ENCODE measurements at places on chromosomes 1 and 21. TPM values are rescaled to one million over a fixed set of nuclear protein-coding genes. Genes with fewer than 3 reads are reported as not detected.

GRCh38 chr1:29258189-29258975, 22.1 kb downstream of the PTPRU start:
- no peak for DNase-seq

DNA sequence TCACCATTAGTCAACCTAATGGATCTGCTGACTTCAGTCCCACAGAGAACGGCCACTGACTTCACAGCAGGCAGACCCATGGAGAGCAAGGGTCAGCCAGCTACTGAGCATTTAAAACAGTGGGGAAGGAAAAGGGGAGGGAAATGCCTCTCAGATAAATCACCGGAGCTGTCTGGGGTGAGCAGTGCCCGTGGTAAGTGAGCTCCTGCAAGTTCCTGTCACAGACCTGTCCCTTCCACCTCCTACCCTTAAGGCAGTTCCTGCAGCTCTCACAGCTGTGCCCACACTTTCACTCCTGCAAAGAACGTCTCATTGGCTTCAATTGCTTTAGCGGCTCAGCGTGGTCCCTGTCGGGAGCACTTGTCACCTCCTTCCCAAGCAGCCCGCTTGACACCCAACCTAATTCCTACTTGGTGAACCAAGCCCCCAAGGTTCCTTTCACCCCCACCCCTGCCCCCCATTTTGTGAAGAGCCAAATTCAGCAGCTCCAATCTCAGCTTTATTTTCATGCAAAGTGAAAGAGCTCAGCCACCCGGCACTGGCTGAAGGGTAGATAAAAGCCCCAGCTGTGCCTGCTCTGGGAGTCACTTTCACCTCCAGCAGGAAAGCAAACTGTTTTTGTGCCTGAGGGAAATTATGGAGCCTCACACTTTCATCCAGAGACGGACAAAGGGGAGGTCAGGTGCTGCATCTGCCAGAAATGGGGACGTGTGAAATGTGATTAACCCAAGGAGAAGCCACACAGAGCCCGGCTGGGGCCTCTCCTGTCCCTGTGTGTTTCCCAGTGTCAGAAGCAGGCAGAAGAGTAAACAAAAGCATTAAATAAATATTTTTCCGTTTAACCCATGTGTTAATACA, 306.2 kb downstream of the TTLL7 start:
- peak; percentile 24 for DNase-seq

Gene CELA2A
- not detected for polyA plus RNA-seq

DNA sequence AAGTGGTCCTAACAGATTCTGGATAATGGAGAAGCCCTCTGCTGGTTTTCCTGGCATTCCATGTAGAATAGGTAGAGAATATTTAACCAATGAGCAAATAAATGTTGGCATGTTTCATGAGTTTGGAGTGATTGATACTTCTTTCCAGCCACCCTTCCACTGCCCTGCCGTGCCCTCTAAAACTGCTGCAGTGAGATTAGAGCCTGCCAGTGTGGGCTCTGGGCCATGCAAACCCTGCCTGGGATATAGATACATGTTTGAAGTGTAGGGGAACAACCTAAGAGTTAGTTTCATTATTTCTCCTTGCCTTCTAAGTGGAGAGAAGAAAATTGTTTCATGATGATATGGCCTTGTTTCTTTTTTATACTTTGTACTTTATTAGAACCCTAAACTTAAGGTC, 10.4 kb downstream of the UBE2Q1 start:
- DNase-seq: no peak

DNA sequence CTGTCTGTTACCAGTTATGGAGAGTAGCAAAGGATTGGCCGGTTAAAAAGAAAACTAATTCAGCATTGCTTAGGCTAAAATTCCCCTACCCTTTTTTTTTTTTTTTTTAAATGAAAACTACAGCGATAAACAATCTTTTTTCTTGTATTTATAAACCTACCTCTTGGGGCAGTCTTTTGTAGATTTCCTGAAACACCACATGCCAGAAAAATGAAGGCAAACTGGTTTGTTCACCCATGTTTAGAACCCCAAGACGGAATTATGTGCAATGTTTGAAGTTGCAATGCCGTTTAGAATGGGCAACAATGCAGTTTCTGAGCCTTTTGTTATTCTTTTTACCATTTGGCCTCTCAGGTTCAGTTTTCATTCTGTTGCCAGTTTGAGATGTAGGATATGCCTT, 59.1 kb downstream of the PRDM2 start:
- DNase-seq: peak; percentile 53

- DNase-seq: no peak
Observed at GRCh38 chr1:170556917-170557316, 25.0 kb downstream of the GORAB start.

Gene DCST1
- polyA plus RNA-seq: 0.41 TPM

- DNase-seq: no peak
Observed at GRCh38 chr1:246364415-246364941, 142.6 kb downstream of the SMYD3 start.

Gene PDZK1
- polyA plus RNA-seq: 126 TPM

DNA sequence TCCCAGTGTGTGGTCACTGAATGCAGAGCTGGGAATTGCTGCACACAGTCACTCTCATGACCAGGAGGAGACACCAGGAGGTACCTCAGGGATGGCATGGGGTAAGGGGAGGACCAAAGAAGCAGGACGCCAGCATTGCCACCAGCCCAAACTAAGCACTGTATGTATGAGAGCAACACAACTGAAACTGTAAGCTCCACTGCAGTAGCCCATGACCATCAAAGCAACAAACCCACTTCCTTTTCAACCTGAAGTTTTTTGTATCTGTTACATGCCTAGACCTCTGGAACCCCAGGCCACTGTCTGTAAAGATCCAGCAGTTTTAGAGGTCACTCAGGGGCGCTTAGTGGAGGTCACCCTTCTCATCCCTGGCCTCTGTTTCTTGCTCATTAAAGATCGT, 164.3 kb downstream of the SETD4 start:
- DNase-seq: no peak

DNA sequence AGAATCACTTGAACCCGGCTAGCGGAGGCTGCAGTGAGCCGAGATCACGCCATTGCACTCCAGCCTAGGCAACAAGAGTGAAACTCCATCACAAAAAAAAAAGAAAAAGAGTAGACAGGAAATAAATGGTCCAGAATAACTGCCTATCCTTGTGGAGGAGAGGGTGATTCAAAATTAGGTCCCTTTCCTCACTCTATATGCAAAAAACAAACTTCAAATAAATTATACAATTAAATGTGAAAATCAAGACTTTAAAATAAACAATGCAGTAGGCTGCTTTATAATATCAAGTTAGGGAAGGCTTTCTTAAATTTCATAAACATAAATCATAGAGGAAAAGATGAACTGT, 26.4 kb downstream of the MRPL39 start:
- DNase-seq: no peak

GRCh38 chr1:154807048-154807591, 63.0 kb downstream of the KCNN3 start:
- no peak for DNase-seq

Gene SLC6A17
- 0.72 TPM for polyA plus RNA-seq

DNA sequence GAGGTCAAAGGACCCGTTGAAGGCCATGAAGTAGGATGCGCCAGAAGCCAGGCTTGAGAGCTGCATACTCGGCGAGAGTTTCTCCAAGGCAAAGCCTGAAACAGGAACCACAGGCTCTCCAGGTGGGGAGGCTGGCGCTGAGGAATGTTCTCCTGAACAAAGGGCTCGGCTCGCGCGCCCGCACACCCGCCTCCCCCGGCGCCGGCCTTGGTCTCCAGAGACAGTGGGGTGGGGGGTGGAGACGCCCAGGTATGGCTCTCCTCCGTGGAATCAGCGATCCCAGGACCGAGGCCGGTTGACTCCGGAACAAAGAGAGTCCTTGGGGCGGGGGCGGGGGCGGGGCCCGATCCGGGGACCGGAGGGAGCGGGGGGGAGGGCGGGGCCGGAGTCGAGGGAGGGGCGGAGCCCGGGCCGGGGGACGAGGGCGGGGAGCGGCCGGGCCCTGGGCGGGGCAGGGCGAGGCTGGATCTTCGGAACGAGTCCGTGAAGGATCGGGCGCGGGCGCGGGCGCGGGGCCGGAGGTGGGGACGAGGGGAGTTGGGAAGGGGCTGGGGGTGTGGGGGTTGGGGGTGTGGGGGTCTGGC, 85.0 kb downstream of the NKAIN1 start:
- peak; percentile 73 for DNase-seq

GRCh38 chr21:38343691-38344090, 86.9 kb downstream of the KCNJ15 start:
- DNase-seq: no peak

Gene OR2T10
- 0.34 TPM for polyA plus RNA-seq

- no peak for DNase-seq
Observed at GRCh38 chr1:198101716-198102453, 54.9 kb upstream of the NEK7 start.

Gene NR0B2
- 1.5 TPM for polyA plus RNA-seq

- no peak for DNase-seq
Observed at GRCh38 chr1:207627496-207627895, 17.4 kb upstream of the CR1L start.

DNA sequence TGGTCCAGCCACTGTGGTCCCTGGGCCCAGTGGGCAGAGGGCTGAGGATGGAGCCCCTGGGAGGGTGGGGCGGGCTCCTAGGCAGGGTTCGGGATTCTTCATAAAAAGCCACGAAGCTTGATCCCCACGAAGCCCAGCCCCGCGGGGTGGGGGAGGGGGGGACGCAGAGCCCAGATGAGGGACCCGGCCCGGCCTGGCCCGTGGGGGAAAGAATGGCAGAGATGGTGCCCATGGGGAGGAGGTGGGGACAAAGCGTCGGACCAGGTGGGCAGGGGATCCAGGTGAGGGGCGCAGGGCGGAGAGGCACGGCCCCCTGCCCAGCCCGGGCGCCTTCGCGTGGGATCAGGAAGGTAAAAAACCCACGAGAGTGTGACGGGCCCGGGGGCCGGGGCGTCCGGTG, 6.0 kb upstream of the SMIM12 start:
- DNase-seq: no peak

GRCh38 chr1:40637470-40638007, 27.9 kb downstream of the RIMS3 start:
- DNase-seq: no peak

Gene RSPO1
- polyA plus RNA-seq: 6.4 TPM

GRCh38 chr1:158203693-158204457, 23.2 kb downstream of the CD1D start:
- peak; percentile 39 for DNase-seq

DNA sequence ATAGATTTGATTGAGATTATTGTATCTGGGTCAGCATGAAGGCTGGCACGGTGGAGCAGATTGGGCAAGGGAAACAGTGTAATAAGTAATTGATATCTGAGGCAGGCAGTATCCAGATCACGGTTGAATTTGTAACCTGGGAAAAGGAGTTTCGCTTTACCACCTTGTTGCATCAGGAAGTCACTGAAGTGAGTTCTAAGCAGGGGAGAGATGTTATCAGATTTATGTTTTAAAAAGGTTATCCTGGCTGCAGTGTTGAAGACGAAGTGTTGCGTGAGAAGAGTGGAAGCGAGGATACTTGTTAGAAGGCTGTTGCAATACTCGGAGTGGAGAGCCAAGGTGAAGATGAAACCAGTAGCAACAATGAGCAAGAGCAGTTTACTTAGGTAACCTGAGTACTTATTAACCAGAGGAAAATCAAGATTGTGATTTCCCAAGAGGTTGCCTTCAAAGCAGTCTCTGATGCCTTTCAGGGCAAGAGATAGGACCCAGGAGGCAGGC, 77.8 kb downstream of the LHX9 start:
- no peak for DNase-seq

- no peak for DNase-seq
Observed at GRCh38 chr1:56590520-56591011, 11.2 kb upstream of the PLPP3 start.

- DNase-seq: no peak
Observed at GRCh38 chr1:53732409-53732808, 6.6 kb downstream of the GLIS1 start.

Gene LEPR
- polyA plus RNA-seq: 13.2 TPM

DNA sequence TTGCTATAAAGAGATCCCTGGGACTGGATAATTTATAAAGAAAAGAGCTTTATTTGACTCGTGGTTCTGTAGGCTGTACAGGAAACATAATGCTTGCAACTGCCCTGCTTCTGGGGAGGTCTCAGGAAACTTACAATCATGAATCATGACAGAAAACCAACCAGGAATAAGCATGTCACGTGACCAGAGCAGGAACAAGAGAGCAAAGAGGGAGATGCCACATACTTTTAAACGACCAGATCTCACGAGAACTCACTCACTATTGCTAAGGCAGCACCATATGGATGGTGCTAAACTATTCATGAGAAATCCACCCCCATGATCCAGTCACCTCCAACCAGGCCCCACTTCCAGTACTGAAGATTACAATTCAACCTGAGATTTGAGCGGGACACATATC, 49.8 kb upstream of the RCC1 start:
- no peak for DNase-seq

- DNase-seq: no peak
Observed at GRCh38 chr1:220521778-220522177, 6.2 kb upstream of the MARK1 start.

Gene CAPZA1
- 181 TPM for polyA plus RNA-seq

DNA sequence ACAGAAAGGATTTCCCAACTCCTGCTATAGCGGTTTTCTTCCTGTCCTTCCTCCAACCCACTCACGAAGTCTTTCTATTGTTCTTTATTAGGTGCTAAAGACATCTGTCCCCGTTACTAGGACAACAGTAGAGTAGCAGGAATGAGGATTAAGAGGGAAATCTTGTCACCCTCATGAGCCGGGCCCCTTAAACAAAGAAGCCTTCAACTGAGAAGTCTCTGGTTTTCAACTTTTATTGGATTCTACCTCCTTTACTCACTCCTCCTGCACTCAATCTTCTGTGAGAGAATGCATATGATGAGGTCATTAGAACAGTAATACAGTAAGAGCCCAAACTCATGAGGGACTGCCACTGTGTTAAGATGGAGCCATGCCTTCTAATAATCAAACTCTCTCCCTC, 206.3 kb downstream of the OMA1 start:
- no peak for DNase-seq

DNA sequence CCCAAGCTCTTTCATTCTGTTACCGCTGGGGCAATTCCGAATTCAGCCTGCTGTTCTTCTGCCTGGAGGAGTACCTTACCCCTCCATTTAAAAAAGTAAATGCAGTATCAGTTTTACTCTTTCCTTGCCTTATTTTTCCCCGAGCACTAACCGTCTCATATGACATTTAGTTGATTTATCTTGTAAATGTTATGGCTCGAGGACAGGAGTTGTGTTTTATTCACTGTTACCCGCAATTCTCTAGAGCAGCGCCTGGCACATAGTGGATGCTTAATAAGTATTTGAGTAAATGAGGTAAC, 425 bp upstream of the TADA1 start:
- no peak for DNase-seq

DNA sequence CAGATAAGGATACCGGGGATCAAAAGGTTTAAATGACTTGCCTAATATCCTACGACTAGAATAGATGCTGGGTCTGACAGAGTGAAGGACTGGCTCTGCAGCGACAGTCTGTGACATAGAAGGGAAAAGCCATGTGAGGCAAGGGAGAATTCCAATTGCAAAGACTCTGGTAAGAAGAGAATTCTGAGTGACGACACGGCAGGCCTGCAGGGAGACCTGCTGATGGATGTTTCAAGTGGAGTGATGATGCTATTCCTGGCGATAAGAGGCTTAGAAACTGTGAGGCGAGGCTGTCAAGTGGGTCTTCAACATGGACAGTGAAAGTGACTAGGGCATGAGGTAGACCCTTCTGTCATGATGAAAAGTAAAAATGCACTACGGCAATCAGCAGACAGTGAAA, 176.6 kb upstream of the PBX1 start:
- no peak for DNase-seq

GRCh38 chr1:198391393-198392020, 149.0 kb downstream of the ATP6V1G3 start:
- no peak for DNase-seq

GRCh38 chr1:83098791-83099190, 900.1 kb downstream of the TTLL7 start:
- no peak for DNase-seq

Gene PKLR
- 0.53 TPM for polyA plus RNA-seq

Gene OR11L1
- polyA plus RNA-seq: not detected
